ENCODE measurements at places on chromosomes 5 and 9.

DNA sequence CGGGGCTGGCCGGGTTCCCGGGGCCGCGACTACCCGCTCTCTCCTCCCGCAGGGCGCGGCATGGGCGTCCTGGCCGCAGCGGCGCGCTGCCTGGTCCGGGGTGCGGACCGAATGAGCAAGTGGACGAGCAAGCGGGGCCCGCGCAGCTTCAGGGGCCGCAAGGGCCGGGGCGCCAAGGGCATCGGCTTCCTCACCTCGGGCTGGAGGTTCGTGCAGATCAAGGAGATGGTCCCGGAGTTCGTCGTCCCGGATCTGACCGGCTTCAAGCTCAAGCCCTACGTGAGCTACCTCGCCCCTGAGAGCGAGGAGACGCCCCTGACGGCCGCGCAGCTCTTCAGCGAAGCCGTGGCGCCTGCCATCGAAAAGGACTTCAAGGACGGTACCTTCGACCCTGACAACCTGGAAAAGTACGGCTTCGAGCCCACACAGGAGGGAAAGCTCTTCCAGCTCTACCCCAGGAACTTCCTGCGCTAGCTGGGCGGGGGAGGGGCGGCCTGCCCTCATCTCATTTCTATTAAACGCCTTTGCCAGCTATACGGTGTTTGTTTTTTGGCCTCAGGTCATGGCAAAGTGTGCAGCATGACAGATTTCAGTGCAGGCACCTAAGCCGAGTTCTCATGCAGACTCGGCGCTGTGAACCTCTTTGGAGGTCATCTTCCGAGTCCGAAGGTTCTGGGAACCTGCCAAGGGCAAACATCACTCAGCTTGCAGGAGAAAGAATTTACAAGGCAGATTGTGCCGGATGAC, 516 bp downstream of the MRPL41 start:
- DNase-seq: no peak

DNA sequence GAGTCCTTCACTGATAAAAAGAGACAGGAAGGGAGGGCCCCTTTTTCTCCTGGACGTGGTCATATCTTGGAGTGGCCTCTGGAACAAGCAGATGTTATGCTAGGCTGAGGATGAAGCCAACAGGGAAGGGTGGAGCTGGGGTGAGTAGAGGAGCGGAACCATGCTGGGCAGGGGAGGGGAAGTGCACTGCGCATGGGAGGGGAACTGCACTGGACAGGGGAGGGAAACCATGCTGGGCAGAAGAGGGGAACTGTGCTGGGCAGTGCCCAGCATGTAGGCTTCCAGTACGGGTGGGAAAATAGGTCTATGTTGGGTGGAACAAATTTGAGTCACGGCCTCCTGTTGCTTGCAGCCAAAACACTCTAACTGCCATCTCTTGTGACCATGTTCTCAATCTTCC, 19.3 kb upstream of the IRX4 start:
- DNase-seq: no peak

DNA sequence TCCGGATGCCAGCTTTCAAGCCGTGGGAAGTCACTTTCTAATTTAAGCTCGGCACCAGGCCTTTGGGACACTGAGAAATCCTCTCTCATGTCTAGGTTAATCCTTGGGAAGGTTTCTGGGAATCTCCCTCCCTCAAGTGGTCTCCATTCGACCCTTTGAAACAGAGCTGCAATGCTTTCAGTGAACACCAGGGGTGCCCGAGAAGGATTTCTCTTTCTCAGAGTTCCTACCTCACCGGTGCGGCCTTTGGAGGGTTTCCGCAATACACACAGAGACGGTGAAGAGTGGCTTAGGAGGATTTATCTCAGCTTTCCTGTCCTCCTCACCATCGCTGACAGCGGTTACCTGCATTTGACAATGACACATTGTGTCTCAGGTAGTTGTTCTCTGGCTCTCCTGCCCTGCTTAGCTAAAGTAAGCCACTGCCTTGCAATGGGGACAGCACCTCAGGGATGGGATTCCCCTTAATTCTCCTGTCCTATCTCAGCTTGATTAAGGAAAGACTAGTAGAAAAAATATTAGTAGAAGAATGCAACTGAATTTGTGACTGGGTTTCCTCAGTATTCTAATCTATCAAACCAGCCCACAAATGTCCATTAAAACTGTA, 180.6 kb downstream of the GABRG2 start:
- no peak for DNase-seq

GRCh38 chr9:124001458-124001799, 10.1 kb upstream of the LHX2 start:
- DNase-seq: no peak

DNA sequence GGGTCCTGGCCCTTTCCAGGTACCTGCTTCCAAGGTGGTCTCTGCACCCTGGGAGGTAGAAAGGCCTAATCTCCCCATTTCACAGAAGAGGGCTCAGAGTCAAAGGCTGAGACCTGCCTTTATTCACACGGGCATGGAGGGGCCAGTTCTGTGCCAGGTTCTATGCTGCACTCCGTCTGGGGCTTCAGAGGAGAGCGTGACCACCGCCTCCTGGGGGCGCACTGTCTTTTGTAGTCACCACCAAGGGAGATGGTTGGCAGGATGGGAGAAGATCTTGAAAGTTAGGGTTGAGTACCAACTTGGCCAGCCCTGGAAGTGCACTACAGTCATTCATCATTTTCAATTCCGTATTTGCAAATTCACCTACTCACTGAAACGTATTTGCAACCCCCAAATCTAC, 23.7 kb upstream of the PRDM12 start:
- no peak for DNase-seq

GRCh38 chr5:67010684-67011409, 185.8 kb downstream of the CD180 start:
- DNase-seq: no peak

DNA sequence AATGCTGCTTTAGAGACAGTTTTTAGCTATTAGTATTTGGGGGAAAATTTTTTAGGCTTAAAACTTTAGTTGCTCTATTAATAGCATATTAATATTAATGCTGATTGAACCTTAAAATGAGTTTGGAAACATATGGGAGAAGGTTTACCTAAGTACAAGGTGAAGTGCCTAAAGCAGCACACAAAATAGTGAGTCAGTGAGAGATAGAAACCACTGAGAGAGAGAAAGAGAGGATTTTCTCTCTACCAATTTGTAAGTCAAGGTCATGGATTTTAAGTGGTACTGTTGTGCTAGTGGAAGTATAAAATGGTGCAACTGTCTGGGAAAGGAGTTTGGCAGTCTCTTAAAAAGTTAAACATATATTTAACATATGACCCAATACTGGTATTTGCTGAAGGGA, 64.9 kb downstream of the MARCHF3 start:
- no peak for DNase-seq

DNA sequence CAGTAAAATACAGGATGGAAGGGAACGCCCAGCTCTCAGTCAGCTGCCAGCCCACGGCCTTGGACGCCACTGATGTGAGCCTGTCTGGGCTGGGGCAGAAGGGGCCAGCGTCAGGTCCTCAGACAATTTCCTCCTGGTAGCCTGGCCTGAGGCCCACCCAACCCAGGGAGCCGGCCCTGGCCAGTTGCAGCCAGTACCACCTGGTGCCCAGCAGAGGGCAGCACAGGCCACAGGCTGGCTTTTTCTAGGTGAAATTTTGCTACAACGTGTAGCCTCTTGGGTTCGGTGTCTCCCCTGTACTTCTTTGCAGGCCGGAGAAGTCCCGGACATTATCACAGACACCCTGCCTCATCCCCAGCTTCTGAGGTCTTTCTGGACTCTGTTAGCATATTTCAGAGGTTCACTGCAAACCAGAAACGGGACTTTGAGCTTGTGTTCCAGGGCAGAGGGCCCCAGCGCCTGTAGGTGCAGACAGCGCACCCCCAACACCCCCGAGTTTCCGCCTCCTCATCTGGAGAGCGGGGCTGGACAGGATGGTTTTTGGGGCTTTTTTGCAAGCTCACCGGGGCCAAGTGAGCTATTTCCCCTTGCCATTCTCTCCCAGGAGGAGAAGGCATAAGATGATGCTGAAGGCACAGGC, 45.9 kb upstream of the KCNMB1 start:
- DNase-seq: peak; percentile 34

- DNase-seq: no peak
These were observed 54.7 kb downstream of the FOXD1 start for GRCh38 chr5:73393611-73394489.

DNA sequence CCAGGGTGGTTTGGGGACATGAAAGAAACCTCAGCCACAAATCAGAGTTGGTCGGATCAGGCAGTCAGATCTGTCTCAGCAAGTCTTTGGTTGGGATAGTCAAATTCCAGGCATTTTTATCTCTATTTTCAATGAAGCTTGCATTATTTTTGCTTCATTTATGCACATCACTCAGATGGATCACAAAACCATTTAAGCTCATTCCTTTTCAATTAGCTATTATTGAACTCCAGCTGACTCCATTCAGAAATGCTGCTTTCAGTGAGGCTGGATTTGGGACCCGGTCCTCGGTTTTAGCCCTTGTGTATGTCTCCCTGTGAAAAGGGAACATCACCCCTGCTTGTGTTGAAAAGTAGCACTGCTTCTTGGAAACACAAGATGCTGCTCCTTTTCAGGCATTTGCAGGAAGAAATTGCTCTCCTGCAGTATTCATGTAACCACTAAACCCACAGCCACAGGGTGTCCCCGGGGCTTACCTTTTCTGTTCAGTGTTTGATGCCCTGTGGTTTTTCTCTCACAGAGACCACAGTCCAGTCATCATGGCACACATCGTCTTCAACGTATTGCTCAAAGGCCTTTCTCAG, 232.9 kb downstream of the NFIB start:
- DNase-seq: no peak

GRCh38 chr9:80175286-80176150, 603.8 kb downstream of the TLE4 start:
- DNase-seq: no peak

GRCh38 chr5:153456354-153456753, 34.1 kb upstream of the GRIA1 start:
- no peak for DNase-seq

DNA sequence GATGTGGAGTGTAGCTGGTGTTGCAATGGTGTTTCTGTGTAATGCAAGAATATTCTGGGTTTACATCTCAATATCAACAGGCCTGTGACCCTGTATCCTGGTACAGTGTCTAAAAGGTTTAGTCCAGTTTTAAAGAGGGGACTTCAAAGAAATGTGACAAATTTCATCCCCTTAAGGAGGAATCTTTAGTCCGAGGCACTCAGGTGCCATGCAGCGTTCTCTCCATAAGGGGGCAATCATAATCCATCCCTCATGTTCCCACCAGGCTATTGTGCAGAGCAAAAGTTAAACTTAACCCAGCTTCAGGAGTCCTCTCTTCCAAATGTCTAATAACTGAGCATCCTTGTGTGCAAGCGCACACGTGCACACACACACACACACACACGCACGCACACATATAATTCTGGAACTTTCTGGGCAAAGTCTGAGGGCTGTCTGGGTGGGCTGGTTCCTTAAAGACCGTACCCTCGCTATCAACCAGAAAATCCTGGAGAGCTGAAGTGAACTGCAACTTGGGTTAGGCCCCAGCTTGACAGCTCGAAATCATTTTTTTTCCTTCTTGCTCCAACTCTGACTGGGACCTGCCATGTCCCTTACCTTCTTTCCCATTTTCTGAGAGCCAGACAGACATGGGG, 46.0 kb downstream of the CRB2 start:
- DNase-seq: no peak

GRCh38 chr5:136992796-136993489, 506.2 kb downstream of the SPOCK1 start:
- no peak for DNase-seq

DNA sequence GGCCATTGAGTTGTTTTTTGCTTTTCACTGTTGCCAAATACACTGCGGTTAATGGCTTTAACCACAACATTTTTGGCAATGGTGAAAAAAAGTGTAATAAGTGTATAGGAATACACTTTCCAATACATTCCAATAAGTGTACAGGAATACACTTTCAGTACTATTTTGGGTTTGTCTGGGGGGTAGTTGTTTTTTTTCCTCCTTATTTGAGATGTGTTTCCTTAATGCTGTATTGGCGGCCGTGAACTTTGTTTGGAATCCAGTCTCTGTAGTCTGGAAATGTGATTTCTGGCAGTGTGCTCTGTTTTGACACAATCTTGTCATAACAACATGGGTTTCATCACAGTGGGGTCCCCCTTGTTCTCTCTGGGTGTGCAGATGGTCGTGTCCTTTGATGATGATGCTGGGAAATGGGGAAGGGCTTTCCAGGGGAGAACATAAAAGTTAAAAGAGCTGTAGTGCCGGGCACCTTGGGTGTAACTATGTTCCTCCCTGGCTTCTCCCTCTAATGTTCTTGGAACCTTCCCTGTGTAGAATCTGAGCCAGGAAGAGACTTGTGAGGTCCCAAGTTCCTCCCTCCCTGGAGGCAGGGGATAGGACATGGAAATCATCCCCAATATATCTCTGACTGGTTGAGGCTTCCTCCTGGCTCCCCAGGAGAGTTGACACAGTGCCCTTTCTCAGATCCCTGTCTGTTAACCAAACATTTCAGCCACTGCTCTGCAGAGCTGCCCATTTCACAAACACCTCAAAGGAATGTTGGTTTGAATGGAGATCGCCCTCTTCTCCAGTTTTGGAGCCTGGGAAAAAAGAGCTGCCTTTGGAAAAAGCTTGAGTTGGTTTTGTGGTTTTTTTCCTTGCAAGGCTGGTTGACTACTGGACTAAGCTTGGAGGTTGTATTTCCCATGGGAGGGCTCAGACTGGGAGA, 44.8 kb downstream of the RCL1 start:
- DNase-seq: no peak

- no peak for DNase-seq
These were observed 291.1 kb downstream of the NNT start for GRCh38 chr5:43893951-43894684.

GRCh38 chr5:78705826-78706225, 57.3 kb upstream of the LHFPL2 start:
- DNase-seq: no peak

GRCh38 chr9:126675147-126675467, 61.4 kb downstream of the LMX1B start:
- DNase-seq: no peak

DNA sequence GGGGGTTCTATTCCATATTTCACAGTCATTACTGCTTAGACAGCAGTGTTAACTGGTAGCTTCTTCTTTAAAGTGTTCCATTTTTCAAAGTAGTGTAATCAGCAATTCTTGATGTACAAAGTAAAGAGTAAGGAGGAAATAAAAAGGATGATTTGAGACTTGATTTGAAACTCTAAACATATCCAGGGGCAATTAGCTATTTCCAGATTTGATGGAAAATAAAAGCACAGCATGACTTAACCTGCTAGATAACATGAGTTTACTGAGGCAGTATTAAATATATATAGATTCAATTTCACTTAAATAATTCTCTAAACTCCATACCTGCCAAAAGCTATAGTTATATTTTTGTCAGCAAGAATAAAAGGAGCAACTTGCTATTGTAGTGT, 29.8 kb downstream of the NR2F1 start:
- no peak for DNase-seq
